ENCODE measurements at places on chromosomes 4 and X.

- DNase-seq, result no peak
Observed at GRCh38 chr4:3340700-3341083, 47.9 kb downstream of the RGS12 start.

GRCh38 chrX:20066968-20067708 lies 49.6 kb downstream of the MAP7D2 start:
- DNase-seq, result peak; percentile 73

GRCh38 chr4:96352051-96352517 lies 512.2 kb downstream of the PDHA2 start:
- DNase-seq, result peak; percentile 9

GRCh38 chr4:164440199-164440598 lies 313.7 kb upstream of the SMIM31 start:
- no peak for DNase-seq

- DNase-seq, result no peak
Observed at GRCh38 chr4:43339435-43339834, 446.9 kb downstream of the GRXCR1 start.

DNA sequence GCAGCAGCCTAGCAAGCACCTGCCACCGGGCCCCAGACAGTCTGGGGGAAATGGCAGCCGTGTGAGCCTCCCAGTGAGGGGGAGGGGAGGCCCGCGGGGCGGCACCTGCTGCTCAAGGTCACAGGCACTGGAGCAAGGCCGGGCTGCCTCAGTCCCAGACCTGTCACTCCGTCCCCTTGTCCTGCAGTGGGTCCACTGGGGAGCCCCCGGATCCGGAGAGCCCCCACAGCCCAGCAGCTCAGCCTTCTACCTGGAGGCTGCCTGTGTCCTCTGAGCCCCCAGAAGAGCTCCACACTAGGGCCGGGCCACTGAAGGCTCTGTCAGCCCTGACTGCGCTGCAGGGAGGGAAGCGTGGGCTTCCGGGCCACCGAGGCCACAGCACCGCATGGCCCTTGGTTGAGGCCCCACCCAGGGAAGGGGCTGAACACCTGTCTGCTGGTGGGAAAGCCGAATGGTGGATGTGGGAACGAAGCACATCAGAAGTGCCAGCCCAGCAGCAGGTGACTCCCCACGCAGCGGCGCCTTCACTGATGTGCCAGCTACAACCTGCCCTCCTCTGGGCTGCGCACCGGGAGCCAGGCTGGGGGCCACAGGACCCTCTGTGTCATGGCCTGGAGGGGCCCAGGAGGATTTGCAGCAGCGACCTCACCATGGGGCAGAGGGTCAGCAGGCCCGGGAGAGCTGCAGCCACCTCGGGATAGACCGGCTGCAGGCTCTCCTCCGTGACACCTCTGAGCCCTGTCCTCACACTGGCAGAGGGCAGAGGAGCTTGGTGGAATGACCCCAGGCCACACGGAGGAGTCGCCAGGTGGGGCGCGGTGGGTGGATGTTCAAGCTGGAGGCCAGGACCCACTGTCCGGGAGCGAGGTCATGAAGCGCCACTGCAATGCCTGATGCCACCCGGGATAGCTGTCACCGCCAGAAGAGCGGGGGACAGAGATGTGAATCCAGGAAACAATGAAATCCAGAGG lies 35.0 kb upstream of the MXD4 start:
- no peak for DNase-seq

DNA sequence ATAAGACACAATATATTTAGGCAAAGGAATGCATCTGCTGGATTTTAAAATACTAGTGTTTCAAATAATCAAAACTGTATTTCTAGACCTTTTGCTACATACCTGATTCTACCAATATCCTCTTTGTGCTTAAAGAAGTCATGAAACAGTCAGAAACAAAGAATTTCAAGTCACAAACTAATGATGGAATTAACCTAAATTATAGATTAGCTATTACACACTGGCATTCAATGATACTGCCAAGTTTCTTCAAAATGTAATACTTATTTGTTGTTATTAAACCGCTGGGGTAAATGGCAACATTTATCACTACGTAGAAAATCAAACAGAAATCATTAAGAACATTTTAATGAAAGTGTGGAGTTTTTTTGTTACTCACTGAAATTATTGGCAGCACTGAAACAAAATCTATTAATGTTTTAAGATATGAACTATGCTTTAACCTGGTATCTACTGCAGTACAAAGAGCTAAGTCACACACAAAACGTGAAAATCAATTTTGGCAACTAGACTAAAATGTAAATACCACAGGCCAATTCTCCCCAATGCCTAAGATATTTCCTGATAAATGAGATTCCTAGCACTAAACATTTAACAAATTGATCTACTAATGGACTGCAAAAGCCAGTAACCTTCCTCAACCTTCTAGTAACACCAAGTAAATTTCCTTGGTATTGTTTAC lies 19.4 kb downstream of the PDGFC start:
- no peak for DNase-seq

GRCh38 chr4:11860996-11861395 lies 432.3 kb upstream of the HS3ST1 start:
- DNase-seq, result no peak

- no peak for DNase-seq
Observed at GRCh38 chrX:151227627-151228026, 51.2 kb downstream of the GPR50 start.

- DNase-seq, result no peak
Observed at GRCh38 chr4:184911310-184911709, 85.5 kb upstream of the ACSL1 start.

GRCh38 chr4:141905751-141906150 lies 269.4 kb downstream of the IL15 start:
- no peak for DNase-seq

GRCh38 chr4:5133201-5133600 lies 81.9 kb downstream of the STK32B start:
- no peak for DNase-seq

DNA sequence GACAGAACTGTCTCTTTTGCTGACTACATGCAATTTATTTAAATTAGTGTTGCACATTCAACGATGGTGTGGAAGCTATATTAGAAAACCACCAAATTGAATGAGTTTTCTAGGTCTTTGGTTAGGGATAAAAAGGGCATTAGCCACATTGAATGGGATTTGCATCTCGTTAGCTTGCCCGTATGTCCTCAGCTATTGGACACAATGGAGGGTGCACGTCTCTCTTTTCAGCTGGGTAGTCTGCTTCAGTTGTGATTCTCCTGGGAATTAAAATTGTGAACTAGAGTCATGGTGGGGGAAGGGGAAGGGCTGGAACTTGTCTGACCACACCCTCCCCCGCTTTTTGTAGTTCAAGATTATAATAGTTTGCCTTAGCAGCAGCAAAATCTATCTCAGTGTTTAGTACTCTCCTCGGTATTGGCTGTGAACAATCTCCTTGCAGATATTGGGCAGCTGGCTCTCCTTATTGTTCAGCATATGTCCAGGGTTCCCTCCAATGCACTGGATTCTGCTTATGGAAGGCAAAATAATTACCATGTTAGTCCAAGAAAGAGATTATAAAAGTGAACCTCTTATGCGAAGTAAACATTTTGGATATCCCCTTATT lies 23.3 kb downstream of the TRIM2 start:
- no peak for DNase-seq

Measured in KBM-7 (cell line).